Left lobe of liver (tissue), 2 donors: ENCODE measurements at places on chromosomes 2 and 18.
A peak's percentile ranks its signal among the peaks of the same experiment; 100 is the strongest.

GRCh38 chr2:36137612-36138011 is 218.0 kb upstream of the CRIM1 start:
- no peak for DNase-seq

DNA sequence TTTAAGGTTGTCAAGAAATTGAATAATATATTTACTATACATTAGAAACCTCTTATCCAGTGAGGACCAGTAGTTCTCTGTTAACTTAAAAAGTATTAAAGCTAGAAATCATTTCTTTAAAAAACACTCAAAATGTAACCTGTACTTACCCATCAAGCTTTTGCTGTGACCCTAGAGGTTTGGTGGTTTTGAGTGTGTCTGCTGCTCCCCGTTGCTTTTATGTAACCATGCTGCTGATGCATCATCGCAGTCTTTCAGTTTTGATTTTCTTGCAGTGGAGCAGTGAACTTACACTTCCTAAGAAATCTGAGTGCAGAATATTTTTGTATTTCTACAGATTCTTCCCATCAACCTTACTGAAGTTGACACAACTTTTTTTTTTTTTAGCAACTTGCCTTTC is 34.2 kb downstream of the MRPS9 start:
- no peak for DNase-seq

- DNase-seq = no peak
Measured at GRCh38 chr2:236051806-236052205, 116.4 kb downstream of the GBX2 start.

- no peak for DNase-seq
Measured at GRCh38 chr18:37608876-37609275, 43.3 kb upstream of the CELF4 start.

GRCh38 chr2:195498176-195498575 is 158.8 kb upstream of the SLC39A10 start:
- peak; percentile 49 for DNase-seq

GRCh38 chr2:65731476-65731875 is 299.1 kb upstream of the SPRED2 start:
- no peak for DNase-seq

GRCh38 chr2:77479395-77479794 is 42.8 kb downstream of the LRRTM4 start:
- DNase-seq = no peak

GRCh38 chr2:113169002-113169530 is 4.7 kb upstream of the PSD4 start:
- DNase-seq = peak; percentile 35

- DNase-seq = no peak
Measured at GRCh38 chr2:8337321-8337720, 344.5 kb upstream of the ID2 start.

DNA sequence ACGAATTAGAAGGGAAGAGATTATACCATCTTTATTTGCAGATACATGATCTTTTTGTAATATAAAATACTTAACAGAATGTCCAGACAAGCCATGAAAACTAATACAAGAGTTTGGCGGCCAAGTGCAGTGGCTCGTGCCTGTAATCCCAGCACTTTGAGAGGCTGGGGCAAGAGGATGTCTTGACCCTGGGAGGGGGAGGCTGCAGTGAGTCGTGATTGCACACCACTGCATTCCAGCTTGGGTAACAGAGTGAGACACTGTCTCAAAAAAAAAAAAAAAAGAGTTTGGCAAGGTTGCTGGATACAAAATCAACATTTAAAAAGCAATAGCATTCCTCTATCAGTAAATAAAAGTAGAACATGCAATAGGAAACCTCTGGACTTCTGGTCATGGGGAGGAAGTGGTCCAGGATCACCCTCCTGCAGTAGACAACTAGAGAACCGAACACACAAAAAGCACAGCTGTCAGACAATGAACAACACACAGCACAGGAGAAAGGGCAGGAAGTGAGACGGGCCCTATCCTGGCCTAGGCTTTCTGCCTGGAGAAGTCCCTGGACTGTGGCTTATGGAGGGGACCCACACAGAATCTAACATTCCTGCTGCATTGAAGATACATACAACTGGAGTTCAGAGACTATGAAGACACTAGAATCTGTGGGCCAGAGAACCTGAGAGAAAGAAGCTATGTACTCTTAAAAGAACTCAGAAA is 118.9 kb upstream of the ARL4C start:
- DNase-seq = no peak

DNA sequence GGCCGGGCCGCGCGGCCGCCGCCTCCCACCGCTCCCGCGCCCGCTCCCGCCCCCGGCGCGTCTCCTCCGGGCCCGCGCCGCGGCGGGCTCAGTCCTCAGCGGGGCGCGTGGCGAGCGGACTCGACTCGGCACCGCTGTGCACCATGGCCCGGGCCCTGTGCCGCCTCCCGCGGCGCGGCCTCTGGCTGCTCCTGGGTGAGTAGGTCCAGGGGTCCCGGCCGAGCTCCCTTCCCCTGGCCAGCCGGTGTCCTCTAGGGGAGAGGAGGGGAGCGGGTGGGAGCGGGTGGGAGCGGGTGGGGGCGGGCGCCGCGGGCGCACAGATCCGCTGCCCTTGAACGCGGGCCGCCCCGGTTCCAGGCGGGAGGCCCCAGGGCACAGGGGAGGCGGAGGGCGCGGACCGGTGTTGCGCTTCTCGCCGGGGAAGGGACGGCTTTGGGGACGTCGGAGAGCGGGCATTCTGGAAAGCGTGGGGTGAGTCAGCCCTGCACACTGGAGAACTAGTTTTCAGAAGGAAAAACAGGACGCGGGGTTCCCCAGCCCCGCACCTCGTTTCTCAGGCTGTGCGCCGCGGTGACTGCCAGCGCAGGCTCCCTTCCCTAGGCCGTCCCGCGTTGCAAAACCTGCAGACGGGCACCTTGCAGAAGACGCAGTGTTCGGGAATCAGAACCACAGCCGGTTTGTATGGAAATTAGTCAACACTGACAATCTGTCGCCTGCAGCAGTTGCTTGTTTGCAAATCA is at the start of gene RAMP1:
Gene RAMP1 (plus strand): TSS at position 91 of the 740 bp plus-strand sequence. CDS start 53 bp downstream, at position 144.
- peak; percentile 48 for DNase-seq

GRCh38 chr18:49778826-49779465 is 34.4 kb downstream of the ACAA2 start:
- no peak for DNase-seq

GRCh38 chr2:75666911-75667310 is 20.3 kb downstream of the MRPL19 start:
- no peak for DNase-seq

- DNase-seq = no peak
Measured at GRCh38 chr2:207594264-207594663, 30.9 kb downstream of the METTL21A start.

DNA sequence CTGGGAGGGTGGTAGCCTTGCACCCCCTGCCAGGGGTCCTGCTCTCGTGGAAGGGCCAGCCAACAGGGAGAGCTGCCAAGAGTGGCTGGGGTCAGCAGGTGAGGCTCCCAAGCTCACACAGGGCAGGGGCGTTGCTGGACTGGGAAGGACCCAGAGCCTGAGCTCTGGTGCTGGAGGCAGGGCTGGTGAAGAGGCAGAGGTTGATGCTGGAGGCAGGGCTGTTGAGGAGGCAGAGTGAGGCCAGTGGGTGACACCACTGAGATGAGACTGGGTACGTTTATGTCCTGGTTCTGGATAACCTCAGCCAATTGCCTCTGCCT is 7.0 kb downstream of the ADRA2B start:
- DNase-seq = no peak

- no peak for DNase-seq
Measured at GRCh38 chr2:224110811-224111210, 71.7 kb upstream of the SERPINE2 start.

GRCh38 chr18:7784171-7784570 is 217.1 kb downstream of the PTPRM start:
- no peak for DNase-seq

DNA sequence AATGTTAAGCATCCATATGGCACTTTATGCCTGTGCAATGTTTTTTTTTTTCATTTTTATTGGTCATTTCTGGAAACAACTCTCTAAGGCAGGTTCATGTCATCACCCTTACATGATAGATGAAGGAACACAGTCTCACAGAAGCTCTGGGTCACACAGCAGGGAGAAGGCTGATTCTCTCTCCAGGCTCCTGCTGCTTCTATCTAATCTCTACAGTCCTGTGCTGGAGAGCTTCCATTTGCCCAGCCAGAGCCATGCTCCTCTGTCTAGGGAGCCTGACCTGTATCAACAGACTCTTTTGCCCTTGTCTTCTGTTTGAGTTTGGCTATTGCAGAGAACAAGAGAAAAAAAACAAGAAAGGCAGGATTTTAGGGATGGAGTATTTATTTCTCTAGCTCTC is 584.8 kb downstream of the MBD2 start:
- DNase-seq = no peak

GRCh38 chr18:46859855-46860254 is 57.5 kb downstream of the PIAS2 start:
- DNase-seq = no peak

GRCh38 chr2:46079985-46080560 is 217.1 kb upstream of the EPAS1 start:
- DNase-seq = no peak

DNA sequence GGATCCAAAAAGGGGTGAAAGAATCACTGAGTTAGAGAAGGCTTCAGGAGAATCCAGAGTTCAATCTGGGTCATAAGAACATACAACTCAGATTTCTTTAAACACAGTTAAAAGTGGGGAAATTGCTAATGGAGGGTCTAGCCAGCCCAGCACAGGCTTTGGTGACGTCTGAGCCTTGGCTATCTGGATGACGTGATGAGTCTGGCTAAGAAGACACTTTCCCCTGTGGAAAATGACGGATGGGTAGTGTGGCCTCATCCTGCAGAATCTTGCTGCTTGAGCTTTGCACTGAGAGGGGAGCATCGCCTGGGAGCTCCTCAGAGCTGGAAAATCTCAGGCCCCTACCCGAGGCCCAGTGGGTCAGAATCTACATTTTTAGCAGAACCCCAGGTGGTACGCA is 19.2 kb downstream of the EDAR start:
- DNase-seq = no peak
